ENCODE measurements at places on chromosomes 6 and 20. TPM values are rescaled to one million over a fixed set of nuclear protein-coding genes. Genes with fewer than 3 reads are reported as not detected.

DNA sequence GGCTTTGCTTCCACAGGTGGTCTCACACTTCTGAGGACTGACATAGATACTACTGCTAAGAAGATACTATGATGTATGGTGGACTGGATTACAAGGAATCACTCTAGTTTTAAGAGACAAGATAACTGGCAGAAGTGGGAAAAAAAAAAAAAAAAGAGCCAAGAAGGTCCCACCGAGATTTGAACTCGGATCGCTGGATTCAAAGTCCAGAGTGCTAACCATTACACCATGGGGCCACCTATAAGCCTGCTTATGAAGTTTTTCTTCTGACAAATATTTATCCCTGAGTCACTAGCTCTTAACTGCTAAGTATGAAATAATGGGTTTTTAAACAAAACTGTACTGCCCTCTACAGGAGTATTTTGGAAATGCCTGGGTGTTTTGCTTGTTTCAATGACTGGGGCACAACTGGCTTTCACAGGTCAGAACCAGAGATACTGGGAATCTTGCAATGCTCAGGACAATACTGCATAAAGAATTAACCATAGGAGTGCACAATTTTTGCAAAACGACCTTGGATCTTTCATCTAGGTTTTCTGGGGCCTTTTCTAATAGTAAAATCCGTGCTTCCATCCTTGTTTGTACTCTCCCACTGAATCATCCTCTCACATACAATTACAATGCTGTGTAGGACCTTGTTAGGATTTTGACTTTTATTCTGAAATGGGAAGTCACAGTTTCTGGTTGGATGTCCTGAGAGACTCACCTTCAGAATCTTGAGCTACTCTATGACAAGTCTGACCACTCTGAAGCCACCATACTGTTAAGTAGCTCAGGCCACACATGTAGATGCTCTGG, 116.3 kb downstream of the OR2B2 start:
- peaks cover 13% of the 10 kb centered on the region for H3K27me3 ChIP-seq
- H3K36me3 ChIP-seq, result no peaks in the 10 kb centered on the region
- peak overlapping the region; percentile 95 for H3K27ac ChIP-seq
- H3K4me1 ChIP-seq, result peaks cover 25% of the 10 kb centered on the region

DNA sequence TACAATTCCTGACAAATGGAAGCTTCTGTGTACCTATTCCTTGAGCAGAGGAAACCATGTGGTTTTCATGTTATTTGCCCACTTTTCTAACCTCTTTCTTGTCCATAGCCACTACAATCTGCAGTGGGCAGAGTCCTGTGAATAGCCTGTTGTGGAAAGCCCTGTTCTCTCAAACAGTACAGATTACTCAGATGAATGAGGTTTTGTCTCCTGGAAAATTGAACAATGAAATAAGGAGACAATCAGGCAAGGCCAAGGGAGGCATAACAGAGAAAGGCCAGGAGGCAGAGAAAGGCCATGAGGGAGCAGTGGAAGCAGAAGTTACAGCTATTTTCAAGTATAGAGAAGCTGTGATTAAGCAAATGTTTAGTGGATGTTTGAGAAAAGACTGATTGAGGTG, 189.3 kb downstream of the GRIK2 start:
- no peaks in the 10 kb centered on the region for H3K27me3 ChIP-seq
- no peak overlapping the region for H3K27ac ChIP-seq
- no peaks in the 10 kb centered on the region for H3K4me1 ChIP-seq
- H3K4me3 ChIP-seq, result no peak overlapping the region
- H3K36me3 ChIP-seq, result no peaks in the 10 kb centered on the region
- no peak for DNase-seq

- H3K36me3 ChIP-seq, result peaks cover 2% of the 10 kb centered on the region
- H3K4me1 ChIP-seq, result no peaks in the 10 kb centered on the region
- DNase-seq, result no peak
- H3K27ac ChIP-seq, result no peak overlapping the region
These were observed 39.7 kb downstream of the BCAS4 start for GRCh38 chr20:50834599-50835005.

Gene FLRT3
- total RNA-seq, result not detected
